D721Med (cell line): ENCODE measurements at places on chromosomes 6 and 20.

DNA sequence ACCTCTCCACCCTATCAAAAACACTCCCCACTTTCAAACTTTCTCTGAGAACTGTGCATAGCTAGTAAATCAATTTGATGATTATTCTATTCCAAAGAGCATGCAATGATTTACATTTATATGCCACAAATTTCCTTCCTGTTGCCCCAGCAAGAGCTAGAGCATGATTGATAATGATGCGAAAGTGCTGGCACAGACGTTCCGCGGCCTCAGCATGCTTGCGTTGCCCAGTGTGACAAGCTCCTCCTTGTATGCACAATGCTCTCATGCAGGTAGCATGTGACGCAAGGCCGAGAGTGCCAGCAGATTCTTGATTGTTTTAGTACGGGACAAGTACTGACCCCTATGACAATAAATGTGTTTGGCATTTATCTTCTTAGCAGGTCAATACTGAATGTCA lies 696.3 kb upstream of the SLC35B3 start:
- DNase-seq, result no peak

DNA sequence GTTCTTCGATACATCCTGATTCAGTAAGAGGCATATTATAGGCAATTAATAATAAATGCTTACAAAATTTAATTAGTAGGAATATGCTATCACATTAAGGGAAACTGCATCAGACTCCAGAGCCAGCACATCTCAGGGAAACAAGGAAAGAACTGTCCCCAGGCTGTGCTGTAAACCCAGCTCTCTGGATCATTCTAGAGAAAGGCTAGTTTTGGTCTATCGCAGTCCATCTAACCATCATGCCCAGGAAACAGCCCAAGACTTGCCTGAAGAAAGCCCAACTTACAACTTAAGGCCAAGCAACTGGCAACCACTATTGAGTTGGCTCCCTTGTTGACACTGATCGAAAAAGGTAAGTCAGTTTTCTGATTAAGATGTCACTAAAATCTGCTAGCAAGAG lies 11.3 kb downstream of the MAP3K5 start:
- DNase-seq, result no peak

DNA sequence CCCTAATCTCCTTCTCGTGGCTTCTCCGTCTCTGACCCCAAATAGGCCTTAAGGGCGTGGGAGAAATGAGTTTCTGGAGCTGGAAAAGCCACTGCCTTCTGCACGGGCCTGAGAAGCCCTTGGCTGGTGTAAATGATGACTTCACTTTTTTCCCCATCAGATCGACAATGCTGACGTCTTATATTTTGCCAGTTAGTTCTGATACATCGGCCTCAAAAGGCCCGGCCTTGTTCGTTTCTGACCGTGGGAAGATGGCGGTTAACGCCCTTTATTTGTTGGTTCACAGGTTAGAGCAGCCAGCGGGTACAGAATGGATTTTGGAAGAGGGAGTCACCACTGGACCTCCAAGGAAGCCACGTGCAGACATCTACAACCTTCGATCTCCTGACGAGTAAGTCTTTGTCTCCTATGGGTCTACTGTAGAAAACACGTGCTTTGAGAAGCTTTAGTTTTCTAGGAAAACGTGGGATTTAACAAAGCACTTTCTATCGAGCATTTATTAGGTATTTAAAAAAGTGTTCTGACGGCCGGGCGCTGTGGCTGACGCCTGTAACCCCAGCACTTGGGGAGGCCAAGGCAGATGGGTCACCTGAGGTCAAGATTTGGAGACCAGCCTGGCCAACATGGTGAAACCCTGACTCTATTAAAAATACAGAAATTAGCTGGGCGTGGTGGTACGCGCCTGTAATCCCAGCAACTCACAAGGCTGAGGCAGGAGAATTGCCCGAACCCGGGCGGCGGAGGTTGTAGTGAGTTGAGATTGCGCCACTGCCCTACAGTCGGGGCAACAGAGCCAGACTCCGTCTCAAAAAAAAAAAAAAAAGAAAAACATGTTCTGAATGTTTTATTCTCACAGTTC lies 1.2 kb upstream of the ZNFX1 start:
- DNase-seq, result no peak

DNA sequence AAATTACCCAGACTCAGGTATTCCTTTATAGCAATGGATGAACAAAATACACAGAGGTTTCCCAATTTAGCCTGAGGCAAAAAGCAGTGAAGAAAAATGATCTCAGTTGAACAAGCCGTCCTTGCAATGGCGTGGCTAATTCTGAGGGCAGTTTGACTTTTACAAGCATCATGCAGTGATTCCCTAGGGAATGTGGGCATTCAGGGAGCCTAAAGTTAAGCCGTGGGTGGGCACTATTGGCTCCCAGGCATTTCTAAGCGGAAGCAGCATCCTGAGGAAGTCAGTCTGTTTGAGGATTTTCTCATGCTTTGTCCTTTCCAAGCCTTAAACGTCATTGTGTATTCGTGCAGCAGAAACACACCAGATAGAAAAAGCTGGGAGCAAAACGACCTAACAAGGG lies 133.9 kb downstream of the MYLK4 start:
- DNase-seq, result no peak

GRCh38 chr6:11711003-11711983 lies 67.3 kb downstream of the ADTRP start:
- no peak for DNase-seq

- no peak for DNase-seq
Measured at GRCh38 chr6:116402108-116402937, 31.6 kb downstream of the DSE start.

- DNase-seq, result peak; percentile 62
Measured at GRCh38 chr6:43070028-43070632, 6.0 kb upstream of the PTK7 start.

- no peak for DNase-seq
Measured at GRCh38 chr6:93624408-93624807, 205.0 kb upstream of the EPHA7 start.

GRCh38 chr6:145155411-145155810 lies 579.9 kb downstream of the EPM2A start:
- no peak for DNase-seq

- no peak for DNase-seq
Measured at GRCh38 chr6:9116026-9116425, 680.7 kb upstream of the SLC35B3 start.

- DNase-seq, result no peak
Measured at GRCh38 chr6:138086573-138087196, 20.5 kb downstream of the PERP start.

- DNase-seq, result no peak
Measured at GRCh38 chr20:45056473-45057173, 44.3 kb downstream of the KCNS1 start.

DNA sequence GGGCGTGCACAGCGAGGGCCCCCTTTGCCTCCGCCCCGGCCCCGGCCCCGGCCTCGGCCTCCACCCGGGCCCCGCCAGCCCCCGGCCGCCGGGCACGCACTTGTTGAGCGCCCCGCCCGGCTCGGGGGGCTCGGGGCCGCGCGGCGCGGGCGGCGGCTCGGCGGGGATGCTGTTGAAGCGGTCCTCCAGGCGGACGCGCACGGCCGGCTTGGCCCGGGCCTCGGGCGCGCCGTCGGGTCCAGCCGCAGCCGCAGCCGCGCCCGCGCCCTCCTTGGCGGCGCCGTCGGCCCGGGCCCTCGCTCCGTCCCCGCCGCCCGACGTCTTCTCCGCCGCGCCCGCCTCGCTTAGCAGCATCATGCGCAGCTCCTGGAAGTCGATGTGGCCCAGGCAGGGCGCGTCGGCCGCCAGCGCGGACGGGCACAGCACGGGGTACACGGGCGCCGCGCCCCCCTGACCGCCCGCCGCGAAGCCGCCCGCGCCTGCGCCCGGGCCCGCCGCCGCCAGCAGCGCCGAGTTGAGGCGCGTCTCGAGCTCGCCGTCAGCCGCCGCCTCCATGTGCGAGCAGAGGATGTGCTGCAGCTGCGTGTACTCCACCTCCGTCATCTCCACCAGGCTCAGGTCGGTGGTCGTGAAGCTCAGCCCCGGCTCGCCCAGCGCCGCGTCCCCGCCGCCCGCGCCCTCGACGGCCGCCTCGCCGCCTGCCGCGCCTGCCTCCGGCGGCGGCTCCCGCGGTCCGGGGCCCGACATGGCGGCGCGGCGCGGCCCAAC lies 514 bp downstream of the TCFL5 start:
- DNase-seq, result no peak

DNA sequence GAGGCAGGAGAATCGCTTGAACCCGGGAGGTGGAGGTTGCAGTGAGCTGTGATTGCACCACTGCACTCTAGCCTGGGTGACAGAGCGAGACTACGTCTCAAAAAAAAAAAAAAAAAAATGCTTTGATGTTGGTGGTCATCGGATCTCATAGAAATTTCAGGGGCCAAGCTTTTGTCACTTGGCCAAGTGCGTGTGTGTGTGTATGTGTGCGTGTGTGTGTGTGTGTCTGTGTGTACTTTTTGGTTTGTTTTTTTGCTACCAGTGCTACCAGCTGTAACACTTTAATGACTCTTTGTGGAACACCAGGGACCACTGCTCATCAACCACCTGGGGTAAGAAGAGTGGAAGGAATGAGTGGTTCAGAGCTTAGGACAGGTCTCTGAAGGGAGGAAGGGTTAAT lies 49.7 kb downstream of the TRAF3IP2 start:
- no peak for DNase-seq

GRCh38 chr6:60687085-60687484 lies 1598.9 kb downstream of the KHDRBS2 start:
- DNase-seq, result no peak

- DNase-seq, result no peak
Measured at GRCh38 chr6:42049116-42049809, 1.1 kb upstream of the TAF8 start.

DNA sequence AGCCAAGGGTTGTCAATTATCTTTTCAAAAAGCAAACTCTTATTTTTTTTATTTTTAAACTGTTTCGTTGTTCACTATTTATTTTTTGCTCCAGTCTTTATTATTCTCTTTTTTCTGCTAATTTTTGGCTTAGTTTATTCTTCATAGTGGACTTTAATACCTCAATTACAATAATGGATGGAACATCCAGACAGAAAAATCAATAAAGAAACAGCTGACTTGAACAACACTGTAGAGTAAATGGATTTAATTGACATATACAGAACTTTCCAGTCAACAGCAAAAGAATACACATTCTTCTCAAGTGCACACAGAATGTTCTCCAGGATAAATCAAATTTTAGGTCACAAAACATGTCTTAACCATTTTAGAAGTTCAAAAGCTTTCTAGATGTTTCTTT lies 111.5 kb downstream of the MEI4 start:
- DNase-seq, result no peak

- no peak for DNase-seq
Measured at GRCh38 chr20:3927486-3928291, 38.5 kb downstream of the PANK2 start.

DNA sequence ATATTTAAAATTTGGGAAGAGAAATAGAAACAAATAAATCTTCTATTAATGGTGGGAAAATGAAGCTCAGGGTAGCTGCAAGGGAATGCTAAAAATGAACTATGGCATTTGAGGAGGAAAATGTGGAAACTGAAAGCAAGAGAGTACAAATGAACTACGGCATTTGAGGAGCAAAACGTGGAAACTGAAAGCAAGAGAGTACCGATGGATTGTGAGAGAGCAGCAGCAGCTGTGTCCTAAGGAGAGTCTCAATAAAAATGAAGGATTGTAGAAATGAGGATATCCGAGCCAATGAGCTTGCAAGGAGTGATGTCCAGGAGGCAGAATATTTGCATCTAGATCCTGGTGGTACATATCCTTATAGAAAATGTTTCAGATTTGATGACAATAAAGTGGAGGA lies 547.1 kb upstream of the ZNF337 start:
- no peak for DNase-seq

- no peak for DNase-seq
Measured at GRCh38 chr20:1278993-1279392, 12.9 kb downstream of the SNPH start.

GRCh38 chr6:33440649-33441309 lies 13.6 kb upstream of the ZBTB9 start:
- no peak for DNase-seq

GRCh38 chr6:128574402-128574801 lies 54.0 kb upstream of the PTPRK start:
- DNase-seq, result no peak

DNA sequence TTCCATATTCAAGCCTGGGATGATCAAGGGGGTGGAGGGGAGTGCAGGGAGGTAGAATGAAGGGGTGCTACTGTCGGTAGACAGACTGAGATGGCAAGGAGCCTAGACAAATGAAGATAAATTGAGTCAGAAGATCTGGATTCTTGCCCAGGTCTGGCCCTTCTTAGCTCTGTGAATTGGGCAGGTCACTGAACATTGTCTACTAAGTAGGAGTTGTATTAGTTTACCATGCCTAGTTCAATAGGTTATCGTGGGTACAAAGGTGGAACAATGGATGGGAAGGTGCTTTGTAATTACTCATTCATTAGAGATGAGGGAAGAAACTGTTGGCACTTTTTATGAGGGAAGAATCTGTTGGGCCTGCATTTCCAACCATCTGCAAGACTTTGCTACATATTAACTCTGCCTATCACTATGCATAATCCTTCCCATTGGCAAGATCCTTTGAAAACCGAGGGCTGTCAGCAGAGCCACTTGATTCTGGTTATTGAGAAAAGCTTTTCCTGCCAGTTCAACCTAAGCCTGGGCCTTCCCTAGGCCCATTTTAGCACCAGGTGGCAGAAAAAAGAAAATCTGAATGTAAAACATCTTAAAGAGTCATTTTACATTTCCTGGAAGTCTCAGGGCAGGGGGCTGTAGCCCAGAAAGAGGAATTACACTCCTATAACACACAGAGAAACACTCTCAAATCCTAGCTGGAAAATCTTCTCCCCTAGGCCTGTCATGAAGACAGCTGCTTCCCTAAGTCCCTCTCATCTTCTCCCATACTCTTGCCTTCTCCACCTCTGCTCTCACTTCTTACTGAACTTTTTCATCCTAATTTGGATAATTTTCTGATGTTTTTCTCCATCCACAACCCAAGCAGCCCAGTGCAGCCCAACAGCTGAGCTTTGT lies 103.5 kb downstream of the CD24 start:
- no peak for DNase-seq

- no peak for DNase-seq
Measured at GRCh38 chr6:125165256-125165655, 11.7 kb downstream of the TPD52L1 start.

GRCh38 chr6:140912686-140913085 lies 1220.0 kb upstream of the GJE1 start:
- no peak for DNase-seq

DNA sequence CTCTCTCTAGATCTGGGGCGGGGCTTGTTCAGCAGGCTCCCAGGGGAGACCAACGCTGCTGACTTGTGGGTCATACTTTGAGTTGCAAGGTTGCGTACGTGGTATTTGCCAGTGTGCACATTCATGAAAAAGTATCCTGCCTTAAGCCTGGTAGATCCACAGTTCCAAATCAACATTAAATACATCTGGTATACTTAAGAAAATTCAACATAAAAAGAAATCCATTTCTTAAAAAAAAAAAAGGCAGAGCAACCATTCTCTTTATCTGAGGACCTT lies 81.4 kb downstream of the SLC22A3 start:
- DNase-seq, result no peak

DNA sequence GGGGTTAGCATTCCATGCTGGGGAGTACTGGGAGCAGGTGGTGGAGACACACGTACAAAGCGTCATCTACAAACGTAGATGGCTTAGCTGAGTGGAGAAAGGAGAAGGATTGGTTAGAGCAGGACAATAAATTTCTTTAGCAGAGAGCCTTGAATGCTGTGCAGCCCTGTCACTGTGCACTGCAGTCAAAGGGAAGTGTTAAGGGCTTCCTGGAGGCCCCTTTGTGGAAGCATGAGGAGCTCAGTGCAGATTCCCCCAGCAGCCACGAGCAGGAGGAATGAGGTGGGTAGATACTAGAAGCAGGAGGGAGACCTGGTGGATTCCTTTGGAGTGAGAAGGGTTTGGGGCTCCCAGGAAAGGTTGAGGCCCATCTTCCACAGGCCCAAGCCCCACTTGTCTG lies 6.1 kb upstream of the TREML4 start:
- DNase-seq, result no peak
